ENCODE measurements at places on chromosomes 2 and 18. TPM values are rescaled to one million over a fixed set of nuclear protein-coding genes. Genes with fewer than 3 reads are reported as not detected.

- no peak for DNase-seq
These were observed 6.0 kb downstream of the ZNF516 start for GRCh38 chr18:76489081-76489480.

The FBXO48 gene
- total RNA-seq = 0.80 TPM

- DNase-seq = no peak
These were observed 838.8 kb downstream of the SLC4A3 start for GRCh38 chr2:220466251-220466691.

- DNase-seq = no peak
These were observed 219.8 kb upstream of the SPHKAP start for GRCh38 chr2:228401065-228401912.

The NEU2 gene
- not detected for total RNA-seq

The KCNJ13 gene
- not detected for total RNA-seq

The TMEM198 gene
- 2.4 TPM for total RNA-seq
